Cardiac muscle cell (in vitro differentiated cells and primary cell): ENCODE measurements at places on chromosomes 12 and 14.
A peak's percentile ranks its signal among the peaks of the same experiment; 100 is the strongest.

GRCh38 chr12:120725151-120725658, 421 bp upstream of the ACADS start:
- DNase-seq = no peak

DNA sequence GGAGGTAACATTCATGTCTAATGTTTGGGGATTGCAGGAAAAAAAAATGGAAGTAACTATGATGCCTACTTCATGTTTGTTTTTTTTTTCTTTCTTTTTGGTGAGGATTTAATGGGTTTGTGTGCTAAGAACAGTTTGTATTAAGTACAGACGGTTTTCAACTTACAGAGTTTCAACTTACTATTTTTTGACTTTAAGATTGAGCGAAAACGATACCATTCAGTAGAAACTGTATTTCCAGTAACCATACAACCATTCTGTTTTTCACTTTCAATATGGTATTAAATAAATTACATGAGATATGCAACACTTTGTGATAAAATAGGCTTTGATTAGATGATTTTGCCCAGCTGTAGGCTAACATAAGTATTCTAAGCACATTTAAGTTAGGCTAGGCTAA, 10.4 kb downstream of the TECPR2 start:
- no peak for DNase-seq

GRCh38 chr12:86712425-86712843, 456.2 kb upstream of the MGAT4C start:
- DNase-seq = peak; percentile 98

DNA sequence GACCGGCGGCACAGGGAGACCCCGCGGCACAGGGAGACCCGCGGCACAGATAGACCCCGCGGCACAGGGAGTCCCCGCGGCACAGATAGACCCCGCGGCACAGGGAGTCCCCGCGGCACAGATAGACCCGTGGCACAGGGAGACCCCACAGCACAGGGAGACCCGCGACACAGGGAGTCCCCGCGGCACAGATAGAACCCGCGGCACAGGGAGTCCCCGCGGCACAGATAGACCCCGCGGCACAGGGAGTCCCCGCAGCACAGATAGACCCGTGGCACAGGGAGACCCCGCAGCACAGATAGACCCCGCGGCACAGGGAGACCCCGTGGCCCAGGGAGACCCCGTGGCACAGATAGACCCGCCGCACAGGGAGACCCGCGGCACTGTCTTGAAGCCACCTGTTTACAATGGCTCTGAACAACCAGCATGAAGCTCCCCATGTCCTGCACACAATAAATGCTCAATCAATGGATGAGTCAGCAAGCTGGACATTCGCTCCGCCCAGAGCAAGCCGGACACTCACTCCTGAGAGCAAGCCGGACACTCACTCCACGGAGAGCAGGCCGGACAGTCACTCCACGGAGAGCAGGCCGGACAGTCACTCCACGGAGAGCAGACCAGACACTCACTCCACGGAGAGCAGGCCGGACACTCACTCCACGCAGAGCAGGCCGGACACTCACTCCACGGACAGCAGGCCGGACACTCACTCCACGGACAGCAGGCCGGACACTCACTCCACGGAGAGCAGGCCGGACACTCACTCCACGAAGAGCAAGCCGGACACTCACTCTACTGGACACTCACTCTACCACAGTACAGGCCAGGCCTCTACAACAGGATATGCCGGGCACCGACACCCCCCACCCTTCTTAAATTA, 121.9 kb downstream of the RFLNA start:
- DNase-seq = no peak

- DNase-seq = no peak
These were observed 59.7 kb downstream of the SLC38A1 start for GRCh38 chr12:46209170-46209569.

DNA sequence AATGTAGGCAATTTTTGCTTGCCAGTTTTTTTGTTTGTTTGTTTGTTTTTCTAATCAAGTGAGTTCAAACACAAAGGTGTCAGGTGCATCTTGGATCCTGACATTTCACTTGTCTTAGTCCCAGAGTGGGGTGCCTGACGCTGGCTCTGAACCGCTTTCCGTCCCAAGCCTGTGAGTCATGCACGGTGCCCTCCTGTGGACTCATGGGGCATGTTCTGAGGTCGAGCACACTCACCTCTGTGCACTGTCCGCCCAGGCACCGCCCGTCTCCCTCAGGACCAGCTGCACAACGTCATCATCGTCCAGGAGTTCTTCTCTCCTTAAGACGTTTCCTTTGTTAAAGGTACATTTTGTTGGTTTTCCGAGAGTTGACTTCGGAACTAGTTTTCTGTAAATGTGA, 98.2 kb downstream of the GLT1D1 start:
- DNase-seq = no peak
